Cardiac ventricle fibroblast (primary cell): ENCODE measurements at places on chromosomes 12 and 14. TPM values are rescaled to one million over a fixed set of nuclear protein-coding genes. Genes with fewer than 3 reads are reported as not detected.

The SERPINA3 gene
- total RNA-seq, result 731 and 793 TPM in 2 replicates

The NPAS3 gene
- 0.06 and 0.10 TPM in 2 replicates for total RNA-seq

The TTC5 gene
- total RNA-seq, result 5.4 and 9.6 TPM in 2 replicates

The VRTN gene
- not detected in 2 replicates for total RNA-seq

The LTBP2 gene
- 123 and 130 TPM in 2 replicates for total RNA-seq

The PMEL gene
- 0.44 and 0.68 TPM in 2 replicates for total RNA-seq

The ZDHHC17 gene
- total RNA-seq, result 10.2 and 13.1 TPM in 2 replicates
